Motor neuron (in vitro differentiated cells): ENCODE measurements at places on chromosomes 16 and 17.

DNA sequence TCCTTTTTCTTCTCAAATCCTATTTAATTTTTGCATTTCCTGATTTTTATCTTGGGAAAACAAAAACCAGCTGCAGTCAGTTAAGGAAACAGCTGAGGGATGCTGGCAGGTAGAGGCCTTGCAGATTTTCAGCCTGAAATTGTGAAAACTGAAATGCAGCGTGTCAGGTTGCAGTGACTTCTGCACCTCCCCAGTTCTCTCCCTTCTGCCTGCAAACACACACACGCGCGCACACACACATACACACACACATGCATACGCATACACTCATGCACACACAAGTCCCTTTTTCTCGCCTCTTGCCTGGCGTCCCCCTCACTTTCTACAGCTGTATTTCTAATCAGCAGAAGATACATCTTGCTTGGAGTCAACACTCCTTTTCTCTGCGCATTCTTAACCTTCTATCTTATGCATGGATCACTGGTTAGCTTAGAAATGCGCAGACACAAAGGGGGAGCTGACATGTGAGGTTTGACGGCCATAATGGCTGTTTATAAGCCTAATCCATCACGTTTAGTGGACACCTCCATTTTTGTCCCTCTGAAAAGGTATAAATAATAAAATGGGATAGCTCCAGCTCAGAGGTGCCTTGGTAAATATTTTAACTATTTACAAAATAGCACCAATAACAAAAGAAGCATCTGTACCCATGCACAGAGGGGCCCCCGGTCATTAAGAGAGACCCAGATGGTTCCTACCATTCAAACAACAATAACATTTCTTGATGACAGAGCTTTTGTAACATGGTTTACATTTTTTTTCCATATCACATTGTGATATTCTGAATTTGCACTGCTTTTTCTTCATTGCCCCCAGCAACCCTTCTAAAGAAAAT lies 392.1 kb upstream of the SALL1 start:
- ATAC-seq = peak; percentile 66

GRCh38 chr17:68507576-68507975 lies 4.7 kb upstream of the PRKAR1A start:
- ATAC-seq = no peak

DNA sequence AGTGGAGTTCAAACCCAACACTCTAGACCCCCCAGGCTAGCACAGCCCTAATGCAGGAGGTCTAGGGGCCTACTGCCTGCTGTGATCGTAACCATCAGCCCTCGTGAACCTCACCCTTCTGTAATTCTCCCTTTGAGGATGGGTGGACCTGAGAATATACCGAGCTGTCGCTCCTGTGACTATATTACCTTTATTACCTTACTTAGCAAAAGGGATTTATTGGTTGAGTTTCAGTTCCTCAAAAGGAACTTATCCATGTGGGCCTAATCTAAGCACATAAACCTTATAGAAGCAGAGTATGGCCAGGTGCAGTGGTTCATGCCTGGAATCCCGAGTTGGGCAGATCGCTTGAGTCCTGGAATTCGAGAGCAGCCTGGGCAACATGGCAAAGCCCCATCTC lies 19.2 kb upstream of the EMP2 start:
- no peak for ATAC-seq

GRCh38 chr16:85958731-85959130 lies 59.8 kb downstream of the IRF8 start:
- ATAC-seq = no peak

DNA sequence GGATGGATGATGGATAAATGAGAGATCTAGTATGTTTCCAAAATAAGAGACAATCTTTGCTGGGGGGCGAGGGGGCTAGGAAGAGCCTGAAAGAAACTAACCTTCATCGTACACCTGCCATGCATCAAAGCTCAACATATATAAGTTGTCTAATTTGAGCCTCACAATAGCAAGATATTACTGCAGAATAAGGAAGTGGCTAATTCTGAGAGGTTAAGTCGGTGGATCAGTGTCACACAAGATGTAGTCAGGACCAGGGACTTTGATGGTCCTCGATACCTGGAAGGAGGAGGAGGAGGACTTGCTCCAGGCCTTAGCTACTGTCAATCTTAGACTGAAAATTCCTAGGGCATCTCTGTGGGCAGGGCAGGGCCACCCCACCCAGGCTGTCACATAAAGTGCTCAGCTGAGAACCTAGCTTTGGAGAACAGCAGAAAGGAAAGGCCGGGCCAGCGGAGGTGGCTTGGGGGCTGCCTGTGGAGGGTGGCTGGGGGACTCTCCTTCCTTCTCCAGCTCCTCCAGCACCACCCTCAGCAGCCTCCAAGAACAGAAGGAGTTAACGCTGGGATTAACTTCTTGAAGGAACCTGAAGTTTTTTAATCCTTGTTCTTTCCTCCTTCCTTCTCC lies 460 bp upstream of the SLC13A2 start:
- no peak for ATAC-seq

DNA sequence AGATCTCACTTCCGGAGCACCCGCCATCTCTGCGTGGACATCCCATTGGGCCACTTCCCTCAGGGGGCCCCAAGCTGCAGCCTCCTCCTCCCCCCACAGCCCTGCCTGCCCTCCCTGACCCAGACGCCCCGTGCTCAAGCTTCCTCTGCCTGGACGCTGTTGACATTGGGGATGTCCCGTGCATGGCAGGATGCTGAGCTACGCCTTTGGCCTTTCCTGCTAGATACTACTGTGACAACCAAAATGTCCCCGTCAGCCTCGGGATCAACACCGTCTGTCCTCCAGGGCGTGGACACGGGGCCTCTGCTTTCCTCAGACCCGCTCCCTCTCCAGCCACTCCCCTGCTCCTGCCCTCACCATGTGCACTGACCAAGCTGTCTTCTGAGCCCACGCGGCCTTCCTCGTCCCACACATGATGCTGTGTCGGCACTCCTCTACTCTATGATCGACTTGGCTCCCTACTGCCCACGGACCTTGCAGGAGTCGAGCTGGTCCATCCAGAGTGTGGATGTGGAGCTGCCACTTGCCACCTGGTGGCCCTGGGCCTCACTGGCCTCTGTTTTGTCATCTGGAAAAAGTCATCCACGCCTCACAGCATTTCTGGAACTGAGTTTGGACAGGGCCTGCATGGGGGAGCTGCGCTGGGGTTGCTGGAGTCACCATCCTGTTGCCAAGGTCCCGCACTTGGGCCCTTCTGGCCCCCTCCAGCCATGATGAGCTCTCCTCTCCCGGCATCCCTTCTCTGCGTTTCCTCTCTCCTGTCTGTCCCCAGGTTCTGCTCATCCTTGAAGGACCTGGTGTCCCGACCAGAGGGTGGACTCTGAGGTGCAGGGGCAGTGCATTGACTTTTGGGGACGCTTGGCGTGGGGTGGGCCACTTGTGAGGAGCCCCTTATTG lies 221.7 kb upstream of the CIBAR2 start:
- ATAC-seq = no peak

GRCh38 chr16:90078579-90078895 lies 1.4 kb upstream of the PRDM7 start:
- ATAC-seq = no peak

DNA sequence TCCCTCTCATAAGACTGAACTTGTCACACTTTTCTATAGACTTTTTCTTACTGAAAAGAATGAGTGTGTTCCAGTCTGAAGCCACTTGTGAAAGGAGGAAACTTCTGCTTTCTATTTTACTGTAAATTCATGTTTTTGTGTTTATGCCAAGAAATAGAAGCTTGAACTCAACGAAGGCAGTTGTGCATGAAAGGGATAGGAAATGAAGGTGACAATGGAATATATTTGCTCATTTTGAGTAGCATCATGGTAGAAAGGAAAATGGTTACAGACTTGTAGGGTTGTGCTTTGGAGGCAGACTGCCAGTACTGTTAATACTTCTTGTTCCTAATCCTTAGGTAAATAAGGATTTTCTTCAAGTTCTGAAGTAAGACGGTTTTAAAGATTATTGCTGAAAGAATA lies 8.1 kb downstream of the CLTC start:
- ATAC-seq = no peak

GRCh38 chr16:69328854-69329316 lies 1.5 kb downstream of the PDF start:
- ATAC-seq = no peak

- no peak for ATAC-seq
Observed at GRCh38 chr16:52871481-52871880, 181.2 kb downstream of the CHD9NB start.

GRCh38 chr17:3549610-3550162 lies 7.9 kb downstream of the TRPV3 start:
- no peak for ATAC-seq

GRCh38 chr16:12348733-12349704 lies 372.5 kb downstream of the SNX29 start:
- ATAC-seq = no peak

DNA sequence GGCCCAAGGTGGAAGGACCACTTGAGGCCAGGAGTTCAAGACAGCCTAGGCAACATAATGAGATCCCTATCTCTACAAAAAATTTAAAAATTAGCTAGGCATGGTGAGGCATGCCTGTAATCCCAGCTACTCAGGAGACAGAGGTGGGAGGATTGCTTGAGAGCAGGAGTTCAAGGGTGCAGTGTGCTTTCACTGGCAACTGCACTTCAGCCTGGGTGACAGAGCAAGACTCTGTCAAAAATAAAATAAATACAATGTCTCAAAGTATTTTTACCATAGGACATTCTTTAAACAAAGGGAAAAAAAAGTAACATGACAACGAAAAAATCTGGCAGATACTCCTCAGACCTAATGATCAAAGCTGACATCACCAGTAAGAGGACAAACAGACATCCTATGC lies 72.6 kb downstream of the FBXL20 start:
- no peak for ATAC-seq
